Mononuclear cell (primary cell): ENCODE measurements at places on chromosomes 1 and 21. TPM values are rescaled to one million over a fixed set of nuclear protein-coding genes. Genes with fewer than 3 reads are reported as not detected.

ACBD3 gene
- total RNA-seq: 53.4 TPM

KIAA0040 gene
- total RNA-seq: 17.2 TPM

PTPN22 gene
- total RNA-seq: 70.5 TPM

ADGRL4 gene
- not detected for total RNA-seq

C1orf226 gene
- not detected for total RNA-seq

KCNJ15 gene
- total RNA-seq: 0.42 TPM

CSF3R gene
- total RNA-seq: 153 TPM

TDRD5 gene
- 0.10 TPM for total RNA-seq

WDR77 gene
- 8.6 TPM for total RNA-seq

RHD gene
- total RNA-seq: 1.2 TPM

PRR9 gene
- total RNA-seq: not detected

MROH9 gene
- total RNA-seq: under 0.01 TPM

FCN3 gene
- not detected for total RNA-seq

FOXD2 gene
- total RNA-seq: 0.42 TPM

SLAMF9 gene
- 0.63 TPM for total RNA-seq

PLEKHN1 gene
- total RNA-seq: 0.10 TPM

ZNF124 gene
- total RNA-seq: 68.6 TPM

WNT3A gene
- total RNA-seq: not detected

PCAT6 gene
- total RNA-seq: not detected

TRNP1 gene
- total RNA-seq: 1.2 TPM

DNTTIP2 gene
- total RNA-seq: 83.4 TPM

KCNQ4 gene
- total RNA-seq: under 0.01 TPM
